ENCODE measurements at places on chromosomes 4 and X.

- no peak for DNase-seq
These were observed 75.1 kb upstream of the USP9X start for GRCh38 chrX:41009850-41010846.

- DNase-seq: no peak
These were observed 226.7 kb downstream of the NDST4 start for GRCh38 chr4:114886761-114887160.

- DNase-seq: no peak
These were observed 80.6 kb downstream of the PBDC1 start for GRCh38 chrX:76253432-76253831.

DNA sequence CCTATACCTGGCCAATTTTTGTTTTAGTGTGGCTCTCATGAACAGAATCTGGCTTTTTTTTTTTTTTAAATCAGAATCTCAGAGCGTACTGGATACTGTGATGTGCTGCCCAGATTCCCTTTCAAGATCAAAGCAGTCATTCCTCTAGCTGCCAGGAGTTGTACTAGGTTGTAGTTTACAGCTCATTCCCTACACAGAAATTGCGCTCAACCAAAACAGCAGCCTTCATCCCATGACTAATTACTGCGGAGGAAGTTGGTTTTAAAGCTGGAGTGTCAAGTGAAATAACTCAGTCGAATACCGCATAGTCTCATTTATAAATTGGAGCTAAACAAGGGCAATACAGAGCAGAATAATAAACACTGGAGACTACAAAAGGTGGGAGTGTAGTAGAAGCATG is 12.2 kb upstream of the TMPRSS11B start:
- DNase-seq: no peak

DNA sequence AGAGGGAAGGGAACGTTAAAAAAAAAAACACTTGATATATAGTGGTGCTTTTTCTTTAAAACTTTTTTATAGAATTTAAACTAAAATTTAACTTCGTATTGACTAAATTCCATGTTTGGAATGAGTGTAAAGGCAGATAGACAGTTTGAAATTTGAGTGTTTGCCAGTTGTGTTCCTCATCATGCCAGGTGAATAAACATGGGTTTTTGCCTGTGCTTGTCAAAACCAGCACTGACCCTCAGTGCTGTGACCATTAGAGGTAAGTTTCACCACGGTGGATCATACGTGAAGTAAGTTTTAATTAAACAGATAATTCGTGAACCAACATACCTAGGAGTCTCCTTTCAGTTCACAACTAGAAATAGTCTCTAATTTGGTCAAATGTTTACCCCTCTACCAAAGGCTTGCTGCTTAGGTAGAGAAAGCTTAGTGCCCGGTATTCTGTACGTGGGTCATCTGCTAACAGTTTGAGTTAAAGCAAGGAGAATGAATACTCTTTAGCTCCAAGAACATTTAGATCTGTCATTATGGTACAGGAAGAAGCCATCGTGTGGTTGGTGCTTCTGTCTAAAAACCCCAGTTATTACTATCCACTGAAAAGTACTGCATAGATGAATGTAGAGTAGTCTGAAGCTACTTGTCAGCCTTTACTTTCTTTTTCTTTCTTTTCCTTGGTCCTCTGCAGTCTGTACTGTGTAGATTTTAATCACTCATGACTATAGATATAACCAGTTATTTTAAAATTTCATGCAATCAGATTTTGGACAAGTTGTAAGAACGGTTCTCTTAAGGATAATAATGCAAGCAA is 32.7 kb downstream of the KIAA0232 start:
- DNase-seq: no peak

- no peak for DNase-seq
These were observed 64.8 kb downstream of the TBC1D9 start for GRCh38 chr4:140691369-140691768.

DNA sequence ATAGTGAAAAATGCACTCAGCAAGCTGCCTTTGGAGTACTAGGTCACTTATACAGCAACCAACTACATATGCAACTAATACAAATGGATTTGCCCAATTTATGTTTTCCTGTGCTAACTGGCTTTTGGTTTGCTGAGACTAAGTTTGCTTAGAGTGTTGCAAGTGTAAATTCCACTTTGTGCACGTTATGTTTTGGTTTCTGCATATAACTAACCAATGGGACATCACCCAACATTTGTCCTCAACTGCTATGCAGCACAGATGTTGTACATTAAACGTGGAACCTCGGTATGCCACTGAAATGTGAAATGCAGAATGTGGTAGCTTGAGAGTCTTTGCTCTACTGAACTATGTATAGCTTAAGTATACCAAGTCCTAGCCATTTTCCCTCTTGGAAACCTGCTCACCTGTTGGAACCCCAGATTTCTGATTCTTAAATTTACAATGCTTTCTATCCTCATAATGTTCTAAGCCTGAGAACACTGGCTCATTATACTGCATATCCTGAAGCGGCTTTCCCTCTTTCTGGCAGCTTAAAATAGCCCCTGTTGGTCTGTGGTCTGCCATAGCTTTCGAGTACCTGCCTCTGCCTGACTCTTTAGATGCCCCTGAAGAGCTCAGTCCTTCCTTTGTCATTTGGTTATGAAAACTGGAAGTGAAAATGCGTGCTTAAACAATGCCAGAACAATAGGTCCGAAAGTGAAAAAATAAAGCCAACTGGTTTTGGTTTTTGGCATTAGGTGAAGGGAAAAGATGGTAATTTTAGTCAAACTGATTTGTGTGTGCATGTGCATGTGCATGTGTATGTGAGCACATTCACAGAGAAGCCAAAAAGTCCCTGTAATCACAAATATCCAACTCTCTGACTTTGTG is 158.0 kb downstream of the SH2D1A start:
- no peak for DNase-seq

GRCh38 chrX:110407910-110408545 is 49.4 kb downstream of the RTL9 start:
- DNase-seq: peak; percentile 34

- no peak for DNase-seq
These were observed 35.0 kb downstream of the SHROOM3 start for GRCh38 chr4:76470064-76470463.

GRCh38 chr4:8724436-8725070 is 132.0 kb downstream of the CPZ start:
- no peak for DNase-seq

GRCh38 chr4:62328526-62328925 is 1128.4 kb downstream of the ADGRL3 start:
- no peak for DNase-seq

DNA sequence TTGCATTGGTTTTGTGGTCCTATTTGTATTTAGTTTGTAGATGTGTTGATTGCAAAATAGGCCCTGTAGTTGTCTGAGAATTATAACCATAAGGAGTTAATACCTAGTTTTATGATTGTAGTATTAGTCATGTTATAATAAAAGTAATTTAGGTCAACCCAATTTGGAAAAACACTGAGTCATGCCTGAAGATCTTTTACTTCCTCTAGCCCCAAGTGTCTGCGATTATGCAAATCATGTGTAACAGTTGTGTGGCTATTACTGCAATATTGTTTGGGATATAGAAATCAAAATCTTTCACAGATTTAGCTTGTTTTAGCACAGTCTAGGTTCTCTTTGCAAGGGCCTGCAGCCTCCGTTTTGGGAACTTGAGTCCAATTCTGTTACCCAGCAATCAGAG is 12.6 kb downstream of the SRD5A3 start:
- no peak for DNase-seq

GRCh38 chr4:135177321-135177720 is 975.7 kb upstream of the PABPC4L start:
- no peak for DNase-seq

- no peak for DNase-seq
These were observed 116.5 kb downstream of the MAML3 start for GRCh38 chr4:140037353-140038030.

- DNase-seq: no peak
These were observed 3.3 kb upstream of the KIAA1210 start for GRCh38 chrX:119130911-119131310.

Measured in NCI-H187 treated with DMSO at 0.1 percent for 48 hours (cell line).